ENCODE measurements at places on chromosomes 7 and 10. TPM values are rescaled to one million over a fixed set of nuclear protein-coding genes. Genes with fewer than 3 reads are reported as not detected.
A peak's percentile ranks its signal among the peaks of the same experiment; 100 is the strongest.

DNA sequence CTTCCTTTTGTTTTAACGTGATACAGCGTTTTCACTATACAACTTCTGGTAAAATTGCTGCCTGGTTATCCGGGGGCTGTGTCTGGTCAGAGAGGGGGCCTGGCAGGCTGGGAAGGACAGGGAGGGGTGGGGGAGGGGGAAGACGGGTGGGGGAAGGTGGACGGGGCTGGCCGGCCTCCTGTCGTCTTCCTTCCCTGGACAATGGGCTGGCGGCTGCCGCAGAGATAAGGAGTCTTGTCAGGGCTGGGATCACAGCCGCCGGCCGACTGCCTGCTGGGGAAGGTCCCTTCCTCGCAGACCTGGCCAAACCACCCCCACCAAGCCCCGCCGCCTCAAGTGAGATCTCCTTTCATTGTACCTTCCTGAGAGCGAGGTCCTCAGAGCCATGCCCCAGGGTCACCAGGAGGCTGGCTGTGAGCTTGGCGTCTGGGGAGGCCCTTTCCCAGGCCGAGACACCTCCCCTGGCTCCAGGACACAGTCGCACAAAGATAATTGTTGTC is 151.2 kb upstream of the TNRC18 start:
- DNase-seq, result peak; percentile 42
- peak overlapping the region; percentile 27 for H3K4me3 ChIP-seq
- H3K36me3 ChIP-seq, result no peaks in the 10 kb centered on the region
- H3K27ac ChIP-seq, result peak overlapping the region; percentile 78
- no peaks in the 10 kb centered on the region for H3K27me3 ChIP-seq

DNA sequence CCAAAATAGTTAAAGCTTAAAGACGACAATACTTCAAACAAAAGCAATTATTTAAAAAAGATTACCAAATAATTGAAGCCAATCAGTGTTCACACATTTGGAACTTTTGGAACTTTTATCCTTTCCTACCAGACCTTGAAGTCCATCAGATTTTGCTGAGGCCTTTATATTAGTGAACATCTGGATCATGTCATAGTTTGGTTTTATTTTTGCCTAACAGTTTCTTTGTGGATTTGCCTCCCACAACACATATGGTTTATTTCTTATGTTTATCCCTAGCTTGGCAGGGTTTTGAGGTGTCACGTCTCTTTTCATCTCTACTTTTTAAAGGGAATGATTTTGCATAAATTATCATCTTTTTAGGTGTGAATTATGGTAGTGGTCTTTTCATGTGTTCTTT is 242.4 kb downstream of the SEMA3A start:
- H3K27ac ChIP-seq, result no peak overlapping the region
- H3K4me1 ChIP-seq, result no peaks in the 10 kb centered on the region
- H3K27me3 ChIP-seq, result no peaks in the 10 kb centered on the region
- no peak overlapping the region for H3K4me3 ChIP-seq
- DNase-seq, result no peak

GRCh38 chr10:45545150-45545549 is 127.4 kb downstream of the ZFAND4 start:
- H3K27me3 ChIP-seq, result no peaks in the 10 kb centered on the region
- no peak for DNase-seq
- no peaks in the 10 kb centered on the region for H3K4me1 ChIP-seq
- no peak overlapping the region for H3K4me3 ChIP-seq

- H3K4me1 ChIP-seq, result no peaks in the 10 kb centered on the region
- no peak overlapping the region for H3K27ac ChIP-seq
- DNase-seq, result no peak
- no peaks in the 10 kb centered on the region for H3K27me3 ChIP-seq
Measured at GRCh38 chr7:46537191-46537905, 616.3 kb upstream of the IGFBP3 start.

- peak; percentile 39 for DNase-seq
- peaks cover 6% of the 10 kb centered on the region for H3K4me1 ChIP-seq
- H3K27ac ChIP-seq, result no peak overlapping the region
- H3K4me3 ChIP-seq, result no peak overlapping the region
- no peaks in the 10 kb centered on the region for H3K36me3 ChIP-seq
Measured at GRCh38 chr10:91034494-91035159, 113.7 kb upstream of the ANKRD1 start.

- H3K27me3 ChIP-seq, result no peaks in the 10 kb centered on the region
- DNase-seq, result no peak
- no peaks in the 10 kb centered on the region for H3K4me1 ChIP-seq
- H3K27ac ChIP-seq, result no peak overlapping the region
Measured at GRCh38 chr10:85604136-85604725, 762.4 kb downstream of the GRID1 start.

DNA sequence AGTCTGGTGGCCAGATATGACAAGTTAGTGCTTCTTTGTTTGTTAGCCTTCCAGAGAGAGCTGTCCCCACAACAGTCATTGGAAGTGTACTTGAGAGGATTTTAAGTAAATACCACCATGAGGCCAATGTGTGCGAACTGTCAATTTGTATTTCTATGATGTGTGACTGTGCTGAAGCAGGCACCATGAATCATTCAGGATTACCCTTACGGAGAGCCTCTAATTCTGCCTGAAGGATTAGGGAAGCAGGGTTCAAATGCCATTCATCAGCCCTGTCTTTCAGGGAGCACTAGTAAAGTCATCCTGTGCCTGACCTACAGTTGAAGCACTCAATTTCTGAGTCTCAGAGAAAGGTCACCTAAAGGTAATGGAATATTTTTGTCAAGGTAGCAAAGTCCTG is 109.3 kb downstream of the GATA3 start:
- H3K27ac ChIP-seq, result no peak overlapping the region
- H3K27me3 ChIP-seq, result no peaks in the 10 kb centered on the region
- H3K4me3 ChIP-seq, result no peak overlapping the region
- no peaks in the 10 kb centered on the region for H3K36me3 ChIP-seq
- no peaks in the 10 kb centered on the region for H3K4me1 ChIP-seq

DNA sequence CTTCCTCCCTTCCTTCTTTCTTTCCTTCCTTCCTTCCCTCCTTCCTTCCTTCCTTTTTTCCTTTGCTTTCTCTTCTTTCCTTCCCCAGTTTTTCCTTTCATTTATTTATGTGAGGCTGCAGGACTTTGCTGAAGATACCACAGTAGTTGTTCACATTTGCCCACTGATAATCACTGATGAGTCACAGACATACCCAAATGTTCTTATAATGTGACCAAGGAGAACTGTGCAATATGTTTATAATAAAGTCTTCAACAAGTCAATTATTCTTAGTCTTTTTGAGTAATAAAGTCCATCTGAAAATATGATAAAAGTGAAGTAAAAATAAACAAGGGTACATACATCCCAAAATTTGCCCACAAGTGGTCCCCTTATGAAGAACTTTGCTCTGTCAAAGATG is 159.7 kb downstream of the GNAI1 start:
- H3K4me3 ChIP-seq, result no peak overlapping the region
- DNase-seq, result no peak
- no peak overlapping the region for H3K27ac ChIP-seq
- no peaks in the 10 kb centered on the region for H3K27me3 ChIP-seq
- H3K4me1 ChIP-seq, result no peaks in the 10 kb centered on the region

DNA sequence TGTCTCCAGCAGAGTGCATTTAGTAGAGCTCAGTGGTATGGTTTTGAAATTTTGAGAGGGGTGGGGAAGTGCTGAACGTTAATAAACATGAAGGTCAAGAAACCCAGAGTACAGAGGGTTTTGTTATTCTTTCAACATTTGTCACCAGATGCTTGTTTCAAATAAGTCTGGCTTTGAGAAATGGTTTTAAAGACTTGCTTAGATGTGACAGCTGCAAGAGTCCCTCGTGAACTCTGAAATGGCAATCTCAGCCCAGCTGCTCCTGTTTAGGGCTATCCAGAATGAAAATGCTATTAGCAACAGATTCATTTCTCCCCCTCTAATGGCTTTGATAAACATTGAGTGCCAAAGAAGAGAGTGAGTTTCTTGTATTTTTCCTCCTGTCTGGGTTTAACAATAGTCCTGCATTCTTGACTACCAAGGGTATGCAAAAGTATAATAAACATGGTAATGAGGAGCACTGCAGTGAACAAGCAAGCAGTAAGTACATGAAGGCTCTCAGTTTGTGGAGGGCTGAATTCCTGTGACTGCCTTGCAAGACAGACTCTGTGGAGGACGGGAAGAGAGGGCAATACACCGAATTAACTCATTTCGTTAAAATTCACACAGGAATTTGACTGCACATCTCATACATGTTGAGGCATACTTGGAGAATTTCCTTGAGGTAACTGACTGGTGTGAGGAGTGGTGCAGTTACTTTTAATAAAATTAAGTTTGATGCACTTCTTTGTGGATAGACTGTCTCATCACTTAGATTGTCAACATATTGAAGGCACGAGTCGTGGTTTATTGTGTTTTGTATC is 490.9 kb downstream of the REEP3 start:
- no peak overlapping the region for H3K27ac ChIP-seq
- H3K4me1 ChIP-seq, result no peaks in the 10 kb centered on the region
- no peaks in the 10 kb centered on the region for H3K27me3 ChIP-seq
- DNase-seq, result no peak
- H3K36me3 ChIP-seq, result no peaks in the 10 kb centered on the region

- no peaks in the 10 kb centered on the region for H3K27me3 ChIP-seq
- peaks cover 16% of the 10 kb centered on the region for H3K4me1 ChIP-seq
- H3K36me3 ChIP-seq, result no peaks in the 10 kb centered on the region
- no peak overlapping the region for H3K4me3 ChIP-seq
- DNase-seq, result peak; percentile 77
Measured at GRCh38 chr10:600876-601659, 88.4 kb downstream of the DIP2C start.

DNA sequence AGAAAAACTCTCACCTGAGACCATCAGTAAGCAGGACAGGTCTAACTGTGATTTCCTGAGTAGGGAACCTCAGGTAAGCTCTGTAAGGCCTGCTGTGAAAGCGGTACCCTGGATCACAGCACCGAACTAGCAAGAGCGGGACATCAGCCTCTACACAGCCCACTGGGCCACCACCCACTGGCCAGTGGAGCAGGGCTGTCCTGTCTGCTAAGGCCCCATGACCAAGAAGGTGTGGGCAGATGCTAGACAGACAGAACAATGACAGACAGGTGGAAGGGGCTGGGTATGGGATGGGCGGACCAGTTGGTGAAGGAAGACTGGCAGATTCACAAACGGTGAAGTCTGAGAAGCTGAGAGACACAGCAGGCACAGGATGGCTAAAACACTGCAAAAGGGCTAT is 79.4 kb upstream of the DDC start:
- no peak overlapping the region for H3K27ac ChIP-seq
- no peak for DNase-seq
- no peaks in the 10 kb centered on the region for H3K27me3 ChIP-seq
- no peaks in the 10 kb centered on the region for H3K36me3 ChIP-seq

DNA sequence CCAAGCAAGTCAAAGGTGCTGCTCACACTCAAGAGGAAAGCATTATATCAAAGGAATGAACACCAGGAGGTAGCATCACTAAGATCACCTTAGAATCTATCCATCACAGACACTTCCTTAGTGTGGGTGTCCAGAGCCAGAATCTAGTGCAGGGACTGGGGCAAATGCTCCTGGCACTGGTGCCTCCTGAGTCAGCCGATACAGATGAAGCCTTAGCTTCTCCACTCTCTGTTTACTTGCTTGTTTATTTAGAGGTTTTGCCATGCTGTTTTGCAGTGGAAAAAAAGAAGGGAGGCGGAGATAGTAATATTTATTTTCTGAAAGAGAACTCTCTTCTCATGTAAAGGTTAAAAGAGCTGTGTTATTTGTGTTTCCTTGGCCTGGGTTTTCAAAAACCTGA is 303.1 kb downstream of the WDR11 start:
- H3K27me3 ChIP-seq, result no peaks in the 10 kb centered on the region
- no peak overlapping the region for H3K27ac ChIP-seq
- H3K36me3 ChIP-seq, result no peaks in the 10 kb centered on the region
- DNase-seq, result no peak
- no peaks in the 10 kb centered on the region for H3K4me1 ChIP-seq

DNA sequence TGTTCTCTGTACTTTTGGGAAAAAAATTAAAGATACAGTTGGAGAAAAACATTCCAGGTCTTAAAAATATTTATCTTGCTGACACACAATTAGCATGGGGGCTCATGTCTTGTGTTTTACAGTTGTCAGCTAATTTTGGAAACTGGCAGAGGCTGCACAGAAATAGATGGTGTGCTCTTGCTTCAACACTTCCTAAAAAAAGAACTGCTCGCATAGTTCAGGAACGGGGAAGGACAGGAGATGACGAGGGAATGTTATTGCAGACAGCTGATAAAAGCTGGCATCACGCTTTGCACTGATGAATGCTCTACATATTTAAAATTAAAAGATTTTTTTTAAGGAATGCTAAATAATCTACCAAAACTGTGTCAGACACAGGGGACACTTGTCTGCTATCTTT is 103.5 kb upstream of the CELF2 start:
- DNase-seq, result no peak
- peak overlapping the region; percentile 23 for H3K27ac ChIP-seq
- no peak overlapping the region for H3K4me3 ChIP-seq

- DNase-seq, result no peak
- H3K4me3 ChIP-seq, result no peak overlapping the region
- no peaks in the 10 kb centered on the region for H3K4me1 ChIP-seq
Measured at GRCh38 chr7:46855851-46856250, 726.1 kb downstream of the TNS3 start.

GRCh38 chr10:58280477-58280876 is 11.5 kb downstream of the CISD1 start:
- H3K27ac ChIP-seq, result no peak overlapping the region
- H3K36me3 ChIP-seq, result no peaks in the 10 kb centered on the region
- H3K4me3 ChIP-seq, result no peak overlapping the region
- peaks cover 9% of the 10 kb centered on the region for H3K4me1 ChIP-seq
- H3K27me3 ChIP-seq, result no peaks in the 10 kb centered on the region

DNA sequence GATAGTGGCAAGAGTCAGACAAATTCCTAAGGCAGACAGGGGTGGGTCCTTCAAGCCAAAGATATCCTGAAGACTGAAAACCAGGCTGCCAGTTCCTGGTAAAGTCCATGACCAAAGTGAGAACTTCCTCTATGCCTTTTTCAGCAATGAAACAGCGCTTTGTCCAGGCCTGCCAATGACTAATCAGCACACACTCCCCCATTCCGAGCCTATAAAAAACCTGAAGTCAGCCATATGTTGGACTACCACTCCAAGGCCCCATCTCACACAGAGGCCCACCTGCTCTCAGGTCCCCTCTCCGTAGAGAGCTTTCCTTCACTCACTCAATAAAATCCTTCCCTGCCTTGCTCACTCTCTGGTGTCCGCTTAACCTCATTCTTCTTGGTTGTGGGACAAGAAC is 402.2 kb downstream of the ANKRD7 start:
- H3K4me3 ChIP-seq, result no peak overlapping the region
- no peak for DNase-seq
- no peaks in the 10 kb centered on the region for H3K4me1 ChIP-seq
- no peaks in the 10 kb centered on the region for H3K36me3 ChIP-seq

GRCh38 chr7:81155654-81156373 is 237.0 kb upstream of the SEMA3C start:
- DNase-seq, result no peak
- H3K27me3 ChIP-seq, result no peaks in the 10 kb centered on the region
- no peaks in the 10 kb centered on the region for H3K36me3 ChIP-seq
- H3K27ac ChIP-seq, result no peak overlapping the region
- H3K4me1 ChIP-seq, result no peaks in the 10 kb centered on the region

Gene TMEM26
- 0.69 TPM for total RNA-seq

Gene EFCAB10
- total RNA-seq, result not detected

Gene HTR5A
- total RNA-seq, result not detected

Gene NRAP
- not detected for total RNA-seq

All from upper lobe of left lung (tissue), 6 donors.